ENCODE measurements at places on chromosomes 6 and 20.

DNA sequence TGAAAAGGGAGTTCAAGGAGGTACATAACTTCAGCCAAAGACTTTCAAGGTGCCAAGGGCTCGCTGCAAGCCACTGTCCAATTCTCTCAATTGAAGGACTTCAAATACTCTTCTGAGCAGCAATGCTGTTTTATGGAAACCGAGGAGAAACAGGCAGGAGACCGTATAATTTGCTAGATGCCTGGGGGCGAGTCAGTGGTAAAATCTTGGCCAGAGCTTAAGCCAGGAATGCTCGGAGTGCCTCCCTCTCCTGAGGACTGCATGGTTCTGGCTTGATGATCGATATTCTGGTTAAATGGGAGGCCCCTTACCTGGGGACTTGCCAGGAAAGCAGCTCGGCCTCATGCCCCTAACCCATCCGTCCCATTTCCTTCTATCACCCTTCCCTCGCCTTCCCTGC, 35.8 kb upstream of the NOP56 start:
- DNase-seq: no peak

GRCh38 chr6:163324688-163325389, 89.7 kb upstream of the QKI start:
- no peak for DNase-seq

DNA sequence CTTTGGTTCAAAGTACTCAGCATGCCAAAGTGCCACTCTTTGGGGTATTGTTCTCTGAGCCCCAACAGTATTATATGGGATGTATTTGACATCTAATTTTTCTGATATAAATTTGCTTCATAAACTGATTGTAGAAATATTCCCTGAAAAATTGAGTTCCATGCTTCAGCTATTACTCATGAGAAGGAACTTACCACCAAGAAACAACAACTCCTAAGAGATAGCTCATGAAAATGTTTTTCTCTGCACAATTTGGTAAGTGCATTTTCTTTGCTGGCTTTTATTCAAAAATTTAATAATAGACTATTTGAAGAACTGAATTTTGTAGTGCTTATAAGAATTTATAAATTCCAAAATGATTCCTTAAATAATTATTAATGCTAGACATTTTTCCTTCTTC, 12.8 kb upstream of the TPD52L1 start:
- no peak for DNase-seq

GRCh38 chr6:29325777-29326176, 24.3 kb downstream of the OR14J1 start:
- no peak for DNase-seq

GRCh38 chr6:142902636-142903053, 42.3 kb downstream of the HIVEP2 start:
- peak; percentile 90 for DNase-seq

GRCh38 chr6:137413482-137413881, 80.7 kb downstream of the OLIG3 start:
- DNase-seq: no peak

GRCh38 chr6:157660414-157660813, 162.6 kb upstream of the SNX9 start:
- no peak for DNase-seq

DNA sequence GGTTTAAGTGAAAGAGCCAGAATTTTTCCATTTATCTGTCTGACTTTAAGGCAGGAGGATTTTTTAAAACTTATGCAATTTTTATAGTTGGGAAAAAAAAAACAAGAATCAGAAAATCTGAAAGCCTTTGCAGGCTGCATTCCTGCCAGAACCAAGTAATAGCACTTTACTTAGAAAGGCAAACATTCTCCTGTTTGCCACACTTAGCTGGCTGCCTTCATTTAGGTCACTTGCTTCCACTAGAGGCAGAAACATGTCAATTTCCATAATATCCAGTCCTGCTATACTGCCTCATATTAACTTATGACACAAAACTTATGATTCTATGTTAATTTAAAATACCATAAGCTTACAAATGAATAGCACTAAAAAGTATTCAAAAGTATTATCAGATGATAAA, 425.8 kb downstream of the FRK start:
- DNase-seq: no peak

DNA sequence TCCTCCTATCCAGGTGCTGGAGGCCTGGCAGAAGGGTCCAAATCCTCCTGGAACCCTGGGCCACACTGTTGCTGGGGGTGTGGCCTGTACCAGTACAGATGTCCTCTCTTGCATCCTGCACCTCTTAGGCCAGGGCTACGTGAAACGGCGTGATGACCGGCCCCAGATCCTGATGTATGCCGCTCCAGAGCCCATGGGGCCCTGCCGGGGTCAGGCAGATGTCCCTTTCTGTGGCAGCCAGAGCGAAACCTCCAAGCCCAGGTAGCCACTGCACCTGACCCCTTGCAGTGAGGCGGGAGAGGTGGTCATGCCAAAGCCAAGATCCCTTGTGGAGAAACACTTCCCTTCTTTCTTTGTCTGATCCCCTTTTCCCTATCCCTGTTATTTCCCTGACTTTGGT, 14.2 kb downstream of the DNPH1 start:
- DNase-seq: no peak

DNA sequence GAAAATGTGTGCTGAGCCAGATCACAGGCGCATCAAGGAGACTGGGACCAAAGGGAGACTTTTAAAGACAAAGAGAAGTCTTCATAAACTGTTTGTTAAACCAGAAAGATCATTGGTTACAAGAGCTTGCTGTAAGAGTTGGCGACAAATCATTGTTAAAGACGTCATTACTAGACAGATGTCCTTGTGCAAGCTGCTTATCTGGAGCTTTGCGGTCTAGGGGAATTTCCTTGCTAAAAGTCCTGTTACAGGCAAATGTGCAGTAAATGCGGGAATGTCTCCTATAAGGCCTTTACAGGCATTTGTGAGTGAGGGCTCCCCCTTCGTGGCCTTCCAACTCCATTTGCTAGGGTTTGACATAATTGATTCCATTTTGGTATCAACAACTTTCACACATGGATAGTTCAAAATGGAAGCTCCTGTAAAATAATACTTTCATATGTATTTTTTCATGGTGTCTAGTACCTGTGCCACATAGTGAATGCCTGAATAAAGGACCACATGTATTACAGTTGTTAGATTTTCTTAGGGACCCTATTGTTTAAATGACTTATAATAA, 362.4 kb downstream of the UTRN start:
- DNase-seq: no peak

DNA sequence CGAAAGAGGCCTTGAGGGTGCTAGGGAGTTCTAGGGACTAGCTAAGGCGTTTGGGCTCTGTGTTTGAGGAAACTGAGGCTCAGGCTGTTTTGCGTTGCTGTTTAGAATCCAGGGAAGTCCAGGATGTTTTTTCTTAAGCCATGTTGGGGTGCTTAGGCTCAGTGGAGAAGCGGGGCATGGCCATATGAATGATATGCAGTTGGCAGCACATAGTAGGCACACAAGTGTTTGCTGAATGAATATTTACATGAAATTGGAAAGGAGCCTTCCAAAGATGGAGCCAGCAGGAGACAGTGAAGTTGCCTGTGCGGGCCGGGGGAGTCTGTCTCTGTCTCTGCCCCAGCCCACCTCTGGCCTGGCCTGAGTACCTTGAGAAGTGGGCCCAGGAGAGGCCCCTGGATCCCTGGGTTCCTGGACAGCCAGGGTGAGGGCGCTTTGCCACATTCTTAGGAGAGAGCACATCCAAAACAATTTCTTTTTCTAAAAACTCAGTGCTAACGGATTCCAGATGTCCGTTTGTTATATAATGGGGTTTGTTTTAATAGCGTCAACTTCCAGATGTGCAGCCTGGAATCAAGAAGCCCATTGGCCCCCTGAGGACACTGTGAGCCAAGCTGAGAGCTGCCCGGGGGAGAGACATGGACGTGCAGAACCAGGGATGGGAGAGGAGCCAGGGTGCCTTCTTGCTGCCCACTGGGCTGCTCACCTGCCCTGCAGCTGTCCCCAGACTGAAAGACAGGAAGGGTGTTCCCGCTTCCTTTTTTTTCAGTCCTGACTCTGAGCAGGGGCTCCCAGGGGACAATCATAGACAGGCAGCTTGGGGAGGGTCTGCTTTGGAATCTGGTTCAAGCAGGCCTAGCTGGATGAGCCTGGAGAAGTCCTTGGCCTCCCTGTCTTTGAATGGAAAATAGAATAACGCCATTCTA, 20.1 kb upstream of the EMILIN3 start:
- no peak for DNase-seq

GRCh38 chr20:24546232-24546892, 76.9 kb downstream of the SYNDIG1 start:
- no peak for DNase-seq

- DNase-seq: no peak
Measured at GRCh38 chr20:60341062-60341461, 382.8 kb downstream of the CDH26 start.

DNA sequence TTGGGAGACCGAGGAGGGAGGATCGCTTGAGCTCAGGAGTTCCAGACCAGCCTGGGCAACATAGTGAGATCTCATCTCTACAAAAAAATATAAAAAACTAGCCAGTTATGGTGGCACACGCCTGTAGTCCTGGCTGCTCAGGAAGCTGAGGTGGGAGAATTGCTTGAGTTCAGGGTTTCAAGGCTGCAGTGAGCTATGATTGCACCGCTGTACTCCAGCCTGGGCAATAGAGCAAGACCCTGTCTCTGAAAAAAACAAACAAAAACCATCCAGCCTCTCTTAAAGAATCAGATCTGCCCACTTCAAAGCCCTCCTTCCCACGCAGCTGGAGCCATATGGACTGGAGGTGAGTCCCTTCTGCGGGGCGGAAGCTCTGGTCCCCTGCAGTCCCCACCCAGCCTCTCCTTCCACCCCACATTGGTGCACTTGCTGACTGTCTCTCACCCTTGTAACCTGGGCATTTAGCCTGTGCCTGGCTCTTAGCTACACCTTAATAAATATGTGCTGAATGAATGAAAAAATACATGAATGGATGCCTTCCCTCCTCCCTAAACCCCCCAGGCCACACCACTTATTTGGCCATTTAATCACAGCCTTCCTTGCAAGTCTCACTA, 7.2 kb upstream of the PARD6B start:
- no peak for DNase-seq

GRCh38 chr20:58547623-58548475, 32.6 kb upstream of the APCDD1L start:
- no peak for DNase-seq

- DNase-seq: peak; percentile 12
Measured at GRCh38 chr20:62088258-62089127, 22.8 kb upstream of the TAF4 start.

DNA sequence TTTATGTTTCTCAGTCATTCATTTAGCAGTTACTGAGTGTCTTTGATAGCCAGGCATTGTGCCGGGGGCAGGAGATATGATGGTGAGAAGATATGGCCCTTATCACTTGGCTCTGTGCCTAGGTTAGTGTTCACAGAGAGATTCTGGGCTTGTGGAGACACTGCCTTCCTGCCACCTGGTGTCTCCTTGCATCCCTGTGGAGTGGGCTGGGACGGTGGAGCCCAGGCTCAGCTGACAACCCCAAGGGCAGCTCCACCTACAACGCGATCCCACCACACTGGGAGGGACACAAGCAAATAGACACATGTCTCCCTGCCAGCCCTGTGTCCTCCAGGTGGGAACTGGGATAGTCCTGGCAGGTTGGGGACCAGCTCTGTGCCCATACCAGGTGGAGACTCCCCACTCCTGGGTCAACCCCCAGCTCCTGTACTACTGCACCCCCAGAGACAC, 30.3 kb upstream of the VEGFA start:
- no peak for DNase-seq

DNA sequence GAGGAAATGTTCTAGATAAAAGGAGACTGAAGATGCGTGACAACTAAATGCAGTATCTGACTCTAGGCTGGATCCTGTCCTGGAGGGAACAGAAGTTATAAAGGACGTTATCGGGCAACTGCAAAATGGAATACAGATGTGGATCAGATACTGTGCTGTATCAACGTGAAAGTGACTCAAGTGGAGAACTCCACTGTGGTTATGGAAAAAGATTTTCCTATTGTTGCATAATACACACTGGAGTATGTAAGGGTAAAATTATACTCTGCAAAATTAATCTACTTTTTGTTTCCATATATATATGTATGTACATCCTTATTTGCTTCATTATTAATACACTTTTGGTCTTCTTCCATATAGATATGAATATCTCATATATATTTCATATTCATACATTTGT, 654.0 kb downstream of the QKI start:
- no peak for DNase-seq

DNA sequence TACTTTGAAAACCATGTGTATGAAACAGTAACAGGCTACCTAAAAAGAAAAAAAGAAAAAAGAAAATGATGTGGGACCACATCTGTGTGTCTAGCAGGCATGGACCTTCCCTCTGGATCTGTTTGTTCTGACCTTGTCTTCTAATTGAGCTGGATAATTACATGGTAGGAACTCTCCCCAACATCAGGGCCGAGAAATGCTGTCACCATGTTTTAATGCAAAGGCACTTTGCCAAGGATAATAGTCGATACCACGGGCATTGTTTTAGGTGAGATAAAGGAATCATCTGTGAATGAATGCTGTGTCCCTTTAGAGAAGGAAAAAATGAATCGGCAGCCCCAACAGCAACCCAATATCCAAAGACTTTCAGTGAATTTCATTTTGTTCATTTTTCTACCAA, 149.1 kb downstream of the ZDHHC14 start:
- no peak for DNase-seq

GRCh38 chr6:70708448-70708847, 40.8 kb downstream of the SMAP1 start:
- no peak for DNase-seq

GRCh38 chr20:51553897-51554486, 11.5 kb upstream of the NFATC2 start:
- DNase-seq: no peak

DNA sequence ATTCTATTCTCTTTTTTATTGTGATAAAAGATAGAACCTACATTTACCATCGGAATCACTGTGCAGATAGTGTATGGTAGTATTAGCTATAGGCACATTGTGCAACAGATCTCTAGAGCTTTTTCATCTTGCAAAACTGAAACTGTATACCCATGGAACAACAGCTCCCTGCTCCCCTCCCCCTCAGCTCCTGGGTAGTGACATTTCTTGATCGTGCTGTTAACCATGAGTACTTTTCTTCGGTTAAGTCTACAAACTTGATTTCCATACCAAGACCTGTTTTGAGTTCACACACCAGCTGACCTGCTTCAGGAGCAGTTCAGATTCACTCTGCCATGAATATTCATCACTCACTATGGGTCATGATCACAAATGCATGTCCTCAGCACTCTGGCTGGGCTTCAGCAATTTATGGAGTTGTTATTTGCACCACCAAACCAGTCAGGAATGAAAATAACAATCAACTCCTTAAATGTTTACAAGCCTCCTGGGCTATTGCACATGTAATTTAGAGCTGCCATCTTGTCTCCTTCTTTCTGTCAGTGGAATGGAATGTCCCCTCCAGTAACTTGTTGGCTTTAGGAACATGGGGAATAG, 32.8 kb downstream of the PRDM1 start:
- peak; percentile 68 for DNase-seq

- no peak for DNase-seq
Measured at GRCh38 chr6:112343390-112343789, 3.7 kb upstream of the RFPL4B start.

- DNase-seq: peak; percentile 84
Measured at GRCh38 chr6:32852844-32853540, 512 bp downstream of the TAP1 start.

GRCh38 chr6:26595669-26596269, 984 bp upstream of the ABT1 start:
- DNase-seq: peak; percentile 94

- DNase-seq: no peak
Measured at GRCh38 chr20:41475503-41475902, 108.9 kb upstream of the EMILIN3 start.

Data from activated CD8-positive, alpha-beta T cell treated with anti-CD3 and anti-CD28 coated beads for 36 hours (primary cell).